ENCODE measurements at places on chromosomes 6 and 20. TPM values are rescaled to one million over a fixed set of nuclear protein-coding genes. Genes with fewer than 3 reads are reported as not detected.
A peak's percentile ranks its signal among the peaks of the same experiment; 100 is the strongest.

DNA sequence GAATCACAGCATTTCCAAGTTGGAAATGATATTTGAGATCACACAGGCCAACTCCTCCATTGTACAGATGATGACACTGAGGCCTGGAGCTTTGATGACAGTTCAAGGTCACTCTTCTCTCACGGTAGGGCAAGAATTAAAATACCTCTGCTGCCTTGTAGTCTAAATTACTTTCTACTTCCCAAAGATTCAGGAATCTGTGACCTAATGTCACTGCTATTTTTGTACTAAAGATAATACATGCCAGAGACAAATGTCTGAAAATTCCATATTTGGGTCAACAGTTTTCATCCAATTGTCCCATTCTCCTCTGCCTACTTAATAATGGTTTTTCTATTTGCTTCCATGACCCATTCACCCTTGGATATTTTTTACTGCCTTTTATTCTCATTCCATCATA, 160.0 kb downstream of the SOD2 start:
- H3K4me1 ChIP-seq, result no peaks in the 10 kb centered on the region
- no peaks in the 10 kb centered on the region for H3K36me3 ChIP-seq
- H3K27me3 ChIP-seq, result no peaks in the 10 kb centered on the region

DNA sequence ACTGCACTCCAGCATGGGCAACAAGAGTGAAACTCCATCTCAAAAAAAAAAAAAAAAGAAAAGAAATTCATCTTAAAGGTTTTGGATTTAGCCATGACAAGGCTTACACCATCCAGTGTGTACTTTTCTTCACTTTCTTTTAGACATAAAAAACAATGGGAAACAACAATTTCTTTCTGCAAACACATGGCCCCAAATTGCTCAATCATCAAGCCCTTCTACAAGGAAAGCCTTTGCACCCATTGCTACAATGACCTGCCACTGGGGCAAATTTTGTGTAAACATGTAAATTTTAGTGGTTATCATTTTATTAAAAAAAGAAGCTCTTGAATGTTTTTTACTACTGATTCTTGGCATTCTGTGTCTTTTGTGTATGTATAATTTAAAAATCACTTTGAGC, 131.8 kb upstream of the QKI start:
- DNase-seq, result no peak
- H3K27ac ChIP-seq, result no peak overlapping the region
- H3K27me3 ChIP-seq, result no peaks in the 10 kb centered on the region
- H3K4me1 ChIP-seq, result no peaks in the 10 kb centered on the region

- no peak for DNase-seq
- no peaks in the 10 kb centered on the region for H3K36me3 ChIP-seq
- H3K27ac ChIP-seq, result peak overlapping the region; percentile 58
Measured at GRCh38 chr6:36827261-36828079, 11.8 kb downstream of the CPNE5 start.

DNA sequence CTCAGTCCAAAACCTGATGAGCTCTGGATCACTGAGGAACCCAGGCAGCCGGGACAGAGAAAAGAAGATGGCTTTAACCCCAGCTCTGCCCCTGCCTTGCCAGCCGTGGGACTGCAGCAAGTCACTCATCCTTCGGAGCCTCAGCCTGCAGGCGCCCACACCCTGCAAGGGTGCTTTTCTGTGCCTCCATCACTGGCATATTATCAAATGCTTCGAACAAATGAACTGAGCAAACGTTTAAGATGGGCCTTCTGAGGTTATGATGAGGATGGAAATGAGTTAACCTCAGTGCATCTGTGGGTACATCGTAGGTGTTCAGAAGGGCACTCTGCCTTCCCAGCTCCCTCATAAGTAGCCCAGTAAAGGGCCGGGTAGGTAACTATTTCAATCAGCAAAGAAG, 79.0 kb downstream of the NFATC2 start:
- H3K4me3 ChIP-seq, result no peak overlapping the region
- no peaks in the 10 kb centered on the region for H3K4me1 ChIP-seq
- no peak overlapping the region for H3K27ac ChIP-seq
- no peaks in the 10 kb centered on the region for H3K27me3 ChIP-seq

DNA sequence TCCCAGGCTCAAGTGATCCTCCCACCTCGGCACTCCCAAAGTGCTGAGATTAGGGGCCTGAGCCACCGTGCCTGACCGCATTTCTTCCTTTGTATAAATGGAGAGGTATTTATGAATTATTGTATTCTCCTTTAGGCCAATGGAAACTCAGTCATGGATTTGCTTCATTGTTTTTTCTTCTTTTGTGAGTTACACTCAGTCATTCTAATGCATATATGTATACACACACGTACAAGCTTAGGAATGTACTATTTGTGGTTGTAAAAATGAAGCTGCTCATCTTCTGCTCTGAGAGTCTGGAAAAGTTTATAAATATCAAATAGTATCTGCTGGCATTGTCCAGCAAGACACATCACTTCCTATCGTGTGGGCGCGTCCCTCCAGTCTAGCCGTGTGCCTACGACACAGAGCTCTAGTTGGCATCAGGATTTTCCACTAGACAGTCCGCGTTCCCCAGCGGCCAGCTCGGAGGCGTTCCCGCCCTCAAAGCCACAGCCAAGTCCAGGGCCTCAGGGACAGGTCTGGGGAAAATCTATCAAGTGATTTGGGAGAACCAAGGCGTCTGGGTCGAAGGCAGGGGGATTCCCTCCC, 215.2 kb downstream of the NFATC2 start:
- no peaks in the 10 kb centered on the region for H3K4me1 ChIP-seq
- H3K36me3 ChIP-seq, result no peaks in the 10 kb centered on the region
- H3K27me3 ChIP-seq, result no peaks in the 10 kb centered on the region
- no peak overlapping the region for H3K4me3 ChIP-seq

DNA sequence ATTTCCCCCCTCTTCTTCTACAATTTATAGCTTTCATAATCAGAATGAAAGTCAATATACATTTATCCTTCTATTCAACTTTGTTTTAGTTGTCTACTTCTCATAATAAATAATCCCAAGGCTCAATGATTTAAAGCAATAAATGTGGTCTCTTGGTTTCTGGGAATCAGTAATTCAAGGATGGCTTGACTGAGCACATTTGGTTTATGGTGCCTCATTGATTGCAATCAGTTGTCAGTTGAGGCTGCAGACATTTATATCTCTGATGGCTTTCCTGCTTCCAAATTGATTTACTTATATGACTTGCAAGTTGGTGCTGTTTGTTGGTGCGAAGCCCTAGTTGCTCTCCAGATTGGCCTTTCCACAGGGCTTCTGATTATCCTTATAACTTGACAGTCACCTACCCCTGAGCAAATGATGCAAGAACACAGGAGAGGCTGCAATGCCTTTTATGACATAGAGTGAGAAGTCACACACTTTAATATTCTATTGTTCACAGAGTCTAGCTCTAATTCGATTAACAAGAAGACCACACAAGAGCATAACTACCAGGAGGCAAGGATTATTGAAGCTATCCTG, 2.7 kb upstream of the CRISP1 start:
- no peak overlapping the region for H3K4me3 ChIP-seq
- no peaks in the 10 kb centered on the region for H3K4me1 ChIP-seq
- no peaks in the 10 kb centered on the region for H3K36me3 ChIP-seq

DNA sequence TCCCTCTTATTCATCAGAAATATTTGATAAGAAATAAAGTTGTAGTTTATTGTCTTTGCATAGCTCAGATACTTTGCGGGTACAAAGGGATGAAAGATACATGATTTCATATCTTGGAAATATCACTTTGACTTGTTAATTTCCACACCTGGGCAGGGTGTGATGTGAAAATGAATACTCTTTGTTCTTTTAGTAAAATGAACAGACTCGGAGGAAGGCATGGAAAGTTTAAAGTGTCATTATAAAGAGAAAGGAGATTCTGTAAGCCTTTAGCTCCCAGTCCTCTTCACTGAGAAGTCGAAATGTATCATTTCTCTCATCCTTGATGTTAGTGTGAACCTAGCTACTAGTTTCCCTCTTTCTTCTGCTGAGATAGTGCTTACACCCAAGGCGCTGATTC, 36.7 kb upstream of the AKIRIN2 start:
- no peak overlapping the region for H3K27ac ChIP-seq
- H3K27me3 ChIP-seq, result no peaks in the 10 kb centered on the region
- DNase-seq, result no peak
- H3K4me1 ChIP-seq, result no peaks in the 10 kb centered on the region

DNA sequence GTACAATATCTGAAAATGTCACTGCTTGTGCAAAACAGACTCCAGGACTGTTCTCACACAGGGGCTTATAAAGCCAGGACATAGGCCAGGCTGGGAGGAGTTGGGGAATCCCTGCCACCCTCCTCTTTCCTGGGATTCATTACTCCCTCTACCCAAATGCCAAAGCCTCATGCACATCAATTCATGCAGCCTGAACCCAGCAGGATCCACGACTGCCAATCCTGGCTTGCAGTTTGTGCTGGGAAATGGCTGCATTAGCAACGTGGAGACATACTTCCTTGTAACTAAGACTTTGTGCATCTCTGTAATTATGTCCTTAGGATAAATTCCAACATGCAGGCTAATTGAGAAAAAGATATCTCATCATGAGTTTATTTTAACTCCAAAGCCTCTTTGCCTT, 143.8 kb downstream of the SYCP2 start:
- H3K27ac ChIP-seq, result no peak overlapping the region
- no peaks in the 10 kb centered on the region for H3K4me1 ChIP-seq
- no peak overlapping the region for H3K4me3 ChIP-seq
- peak; percentile 16 for DNase-seq
- no peaks in the 10 kb centered on the region for H3K27me3 ChIP-seq

DNA sequence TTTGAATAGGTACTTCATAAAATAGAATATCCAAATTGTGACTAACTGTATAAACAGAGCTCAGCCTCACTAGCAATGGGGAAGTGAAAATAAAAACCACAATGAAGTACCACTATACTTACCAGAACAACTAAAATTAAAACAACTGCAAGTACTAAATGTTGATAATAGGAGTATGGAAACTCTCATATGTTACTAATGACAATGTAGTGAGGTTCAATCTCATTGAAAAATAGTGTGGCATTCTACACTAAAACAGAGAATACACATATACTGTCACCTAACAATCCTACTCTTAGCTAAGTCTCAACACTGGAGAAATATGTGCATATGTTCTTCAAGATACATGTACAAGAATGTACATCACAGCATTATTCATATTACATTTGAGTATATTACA, 132.0 kb upstream of the CARMIL1 start:
- H3K4me3 ChIP-seq, result no peak overlapping the region
- no peaks in the 10 kb centered on the region for H3K36me3 ChIP-seq
- no peaks in the 10 kb centered on the region for H3K4me1 ChIP-seq
- no peak for DNase-seq
- H3K27ac ChIP-seq, result no peak overlapping the region
- no peaks in the 10 kb centered on the region for H3K27me3 ChIP-seq

Gene LY6G6D
- polyA plus RNA-seq, result not detected

Gene SLA2
- polyA plus RNA-seq, result 0.18 TPM

Gene TSPO2
- polyA plus RNA-seq, result 0.39 TPM

All from liver (tissue), 10 donors.